ENCODE measurements at places on chromosomes 7 and 10.
A peak's percentile ranks its signal among the peaks of the same experiment; 100 is the strongest.

GRCh38 chr10:45421221-45422097, 47.4 kb downstream of the ALOX5 start:
- DNase-seq = no peak

DNA sequence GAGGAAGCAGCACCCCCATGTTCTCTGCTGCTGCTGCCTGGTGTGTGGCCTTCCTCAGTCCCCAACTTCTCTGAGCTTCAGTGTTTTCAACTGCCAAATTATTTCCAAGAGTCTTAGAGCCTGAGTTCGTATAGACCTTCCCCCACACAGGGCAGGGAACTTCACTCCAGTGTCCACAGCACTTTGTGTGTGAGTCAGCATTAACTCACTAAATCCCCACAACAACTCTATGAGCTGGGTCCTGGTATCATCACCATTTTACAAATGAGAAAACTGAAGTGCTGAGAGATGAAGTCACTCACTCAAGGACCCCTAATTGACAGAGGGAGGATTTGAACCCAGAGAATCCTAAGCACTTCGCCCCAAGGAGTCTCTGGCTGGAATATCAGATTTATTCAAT, 48.3 kb downstream of the ADCYAP1R1 start:
- peak; percentile 86 for DNase-seq

DNA sequence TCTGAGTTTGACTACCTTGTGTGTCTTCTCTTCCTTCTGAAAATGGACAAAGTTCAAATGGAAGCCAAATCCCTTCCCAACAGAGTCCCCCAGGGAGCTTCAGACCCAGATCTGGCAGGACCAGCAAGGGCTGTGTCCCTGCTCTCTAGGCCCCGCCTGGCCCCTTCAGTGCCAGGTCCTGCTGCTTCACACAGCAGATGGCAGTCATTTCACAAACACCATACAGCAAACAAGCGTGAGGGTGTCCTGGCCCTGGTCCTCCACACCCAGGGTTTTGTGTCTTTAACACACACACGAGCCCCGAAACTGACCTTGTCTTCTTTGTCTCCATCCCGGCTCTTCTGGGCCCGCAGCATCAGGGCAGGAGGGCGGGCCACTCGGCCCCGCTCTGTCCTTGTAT, 145.0 kb downstream of the TCERG1L start:
- DNase-seq = no peak

GRCh38 chr10:100800931-100801330, 55.5 kb downstream of the PAX2 start:
- DNase-seq = no peak

GRCh38 chr10:25682203-25682851, 251.7 kb upstream of the MYO3A start:
- DNase-seq = peak; percentile 64

GRCh38 chr10:64115908-64116643, 594.9 kb downstream of the REEP3 start:
- DNase-seq = no peak
